Dermis blood vessel endothelial cell (primary cell): ENCODE measurements at places on chromosomes 4 and X. TPM values are rescaled to one million over a fixed set of nuclear protein-coding genes. Genes with fewer than 3 reads are reported as not detected.

- DNase-seq = no peak
Measured at GRCh38 chrX:135644624-135645023, 68.8 kb upstream of the CT45A1 start.

DNA sequence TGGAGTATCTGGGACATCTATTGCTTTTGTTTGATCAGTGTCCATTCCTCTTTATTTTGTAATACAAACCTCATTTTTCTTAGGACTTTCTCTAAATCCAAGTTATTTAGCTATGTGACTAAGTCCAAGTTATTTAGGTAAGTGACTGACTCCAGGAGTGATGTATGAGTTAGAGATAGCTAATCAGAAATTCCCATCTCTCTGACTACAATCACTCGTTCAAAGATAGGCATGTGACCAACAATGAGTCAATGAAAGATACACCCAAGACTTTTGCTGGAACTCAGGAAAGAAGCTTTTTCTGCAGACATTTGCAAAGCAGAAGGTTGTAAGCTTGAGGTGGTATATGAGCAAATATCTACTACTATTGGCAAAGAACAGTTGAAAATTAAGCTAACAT lies 72.5 kb upstream of the KCNIP4 start:
- no peak for DNase-seq

GRCh38 chr4:15234116-15234855 lies 193.5 kb upstream of the C1QTNF7 start:
- no peak for DNase-seq

GRCh38 chr4:7243609-7244330 lies 51.4 kb downstream of the SORCS2 start:
- no peak for DNase-seq

The C1QTNF7 gene
- total RNA-seq = not detected in 2 replicates

The WDR17 gene
- total RNA-seq = 0.19 and 0.51 TPM in 2 replicates

- no peak for DNase-seq
Measured at GRCh38 chrX:33252306-33252825, 41.0 kb upstream of the DMD start.

The GAGE10 gene
- not detected in 2 replicates for total RNA-seq

GRCh38 chr4:152666946-152667345 lies 12.9 kb downstream of the TMEM154 start:
- DNase-seq = no peak

DNA sequence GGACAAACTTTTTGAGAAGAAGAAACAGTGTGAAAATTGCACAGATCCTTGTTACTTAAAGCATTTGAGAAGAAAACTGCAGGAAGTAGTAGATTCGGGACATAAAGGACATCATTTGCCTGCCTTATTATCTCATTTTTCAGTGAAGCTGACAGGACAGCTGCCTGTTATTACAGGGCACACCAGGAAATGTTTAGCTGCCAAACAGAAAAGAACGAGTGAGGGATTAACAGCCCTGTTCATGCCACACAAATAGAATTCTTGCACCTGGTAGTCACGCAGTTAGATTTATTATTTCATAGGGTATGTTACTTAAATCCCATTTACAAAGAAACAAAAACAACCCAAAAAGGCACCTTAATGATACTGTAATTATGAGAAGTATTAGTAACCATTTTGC lies 100.6 kb downstream of the CHIC2 start:
- no peak for DNase-seq

DNA sequence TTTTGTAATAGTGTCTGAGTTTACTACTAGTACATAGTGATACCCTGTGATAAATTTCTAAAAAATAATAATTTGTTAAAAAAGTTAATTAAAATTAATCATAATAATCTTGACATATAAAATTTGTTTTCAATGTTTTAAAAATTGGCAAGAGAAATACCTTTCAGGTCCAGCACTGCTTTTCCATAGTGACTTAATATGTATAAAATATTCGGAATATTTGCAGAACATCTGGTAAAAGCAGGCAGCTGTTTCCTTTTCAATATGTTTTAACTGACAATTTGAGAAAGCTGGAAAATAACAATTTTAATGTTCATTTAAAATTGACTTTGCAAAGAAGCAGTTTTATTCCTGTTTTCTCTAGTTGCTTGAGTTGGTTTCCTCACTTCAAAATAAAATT lies 17.6 kb upstream of the GK2 start:
- no peak for DNase-seq

The UGT8 gene
- 0.05 and 0.51 TPM in 2 replicates for total RNA-seq

DNA sequence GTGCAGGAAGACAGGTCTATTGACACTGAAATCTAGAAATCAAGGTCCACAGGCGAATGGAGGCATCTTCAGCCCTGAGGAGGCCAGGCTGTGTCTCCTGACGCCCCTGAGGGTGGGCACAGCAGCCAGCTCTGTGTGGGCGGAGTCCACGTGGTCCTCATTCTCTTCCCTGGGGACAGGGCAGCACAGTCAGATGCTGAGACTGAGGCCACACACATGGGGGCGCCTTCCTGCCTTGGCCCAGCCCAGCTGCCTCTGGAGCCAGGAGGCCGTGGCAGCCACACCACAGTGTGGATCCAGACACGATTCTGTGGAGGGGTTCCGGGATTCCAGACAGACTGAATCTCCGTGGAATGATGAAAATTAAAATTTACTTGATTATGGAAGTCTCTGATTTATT lies 20.8 kb downstream of the FGFR3 start:
- DNase-seq = peak; percentile 29

DNA sequence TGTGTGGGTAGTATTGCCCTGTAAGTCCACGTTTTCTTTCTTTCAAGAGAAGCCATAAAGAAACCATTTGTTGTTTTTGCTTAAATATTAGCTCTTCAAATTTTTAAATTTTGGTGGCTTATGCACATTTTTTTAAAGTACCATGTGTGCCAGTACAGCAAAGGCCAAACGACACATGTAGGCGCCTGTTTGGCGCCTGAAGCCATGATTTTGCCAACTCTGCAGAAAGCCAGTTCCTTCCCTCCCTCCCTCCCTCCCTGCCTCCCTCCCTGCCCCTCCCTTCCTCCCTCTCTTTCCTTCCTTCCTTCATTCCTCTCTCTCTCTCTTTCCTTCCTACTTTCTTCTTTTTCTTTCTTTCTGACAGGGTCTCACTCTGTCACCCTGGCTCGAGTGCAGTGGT lies 65.9 kb upstream of the LIMCH1 start:
- no peak for DNase-seq

DNA sequence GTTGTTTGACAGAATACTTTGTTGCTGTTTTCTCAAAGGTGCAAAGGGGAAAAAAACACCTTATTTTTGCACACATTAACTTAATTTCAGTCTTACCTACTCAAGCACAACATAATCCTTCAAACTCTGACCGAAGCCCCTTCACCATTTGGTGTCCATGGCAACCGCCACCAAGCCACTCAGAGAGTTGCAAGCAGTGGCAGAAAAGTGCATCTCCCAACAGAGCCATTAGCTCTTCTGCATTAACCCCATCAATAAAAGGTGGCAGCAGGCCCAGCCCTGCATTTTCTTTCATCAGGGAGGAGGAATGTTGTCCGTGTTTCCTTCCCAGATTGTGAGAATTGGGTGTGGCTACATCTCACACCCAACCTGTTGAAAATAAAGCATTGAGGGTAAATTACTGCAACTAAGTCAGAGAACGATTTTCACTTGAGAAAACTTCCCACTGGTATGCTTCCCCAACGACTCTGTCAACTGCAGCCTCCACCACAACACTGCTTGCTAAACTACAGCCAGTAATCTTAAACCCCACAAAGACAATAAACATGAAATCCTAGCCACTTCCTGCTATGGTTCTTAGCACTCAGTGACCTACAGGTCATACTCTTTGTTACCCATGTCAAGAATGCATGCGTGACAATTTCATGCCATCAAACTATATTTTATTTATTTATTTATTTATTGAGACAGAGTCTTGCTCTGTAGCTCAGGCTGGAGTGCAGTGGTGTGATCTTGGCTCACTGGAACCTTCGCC lies 154.0 kb downstream of the GRIA3 start:
- DNase-seq = no peak

GRCh38 chrX:73262991-73263390 lies 48.3 kb upstream of the NAP1L2 start:
- peak; percentile 1 for DNase-seq

GRCh38 chr4:158080354-158080753 lies 92.5 kb downstream of the GASK1B start:
- DNase-seq = no peak

The NIPAL1 gene
- total RNA-seq = 0.47 and 0.68 TPM in 2 replicates

The FAM236B gene
- total RNA-seq = not detected in 2 replicates

DNA sequence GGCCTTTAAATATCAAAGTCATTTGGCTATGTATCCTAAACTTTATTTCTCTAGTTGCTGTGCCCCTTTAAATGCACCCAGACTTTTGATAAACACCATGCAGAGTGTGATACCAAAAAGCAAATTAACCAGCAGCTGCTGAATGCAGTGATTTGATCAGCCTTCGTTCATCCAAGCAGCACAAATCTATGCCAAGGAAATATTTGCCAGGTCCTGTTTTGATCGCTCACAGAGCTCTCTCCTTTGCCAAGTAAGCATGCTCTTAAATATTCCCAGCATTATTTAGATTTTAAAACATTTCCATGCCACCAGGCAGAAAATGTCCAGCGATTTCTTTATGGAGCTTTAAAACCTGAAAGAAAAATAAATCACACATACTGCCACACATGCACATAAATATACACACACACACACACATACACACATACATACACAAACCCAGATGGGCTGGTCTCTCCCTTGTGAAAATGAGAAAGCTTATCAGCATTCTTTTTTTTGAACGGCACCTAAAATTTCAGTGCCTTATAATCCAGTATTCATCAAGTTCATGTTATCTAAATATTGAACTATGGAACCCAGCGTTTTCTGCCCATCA lies 35.7 kb downstream of the BTC start:
- DNase-seq = no peak

The ARX gene
- not detected in 2 replicates for total RNA-seq

DNA sequence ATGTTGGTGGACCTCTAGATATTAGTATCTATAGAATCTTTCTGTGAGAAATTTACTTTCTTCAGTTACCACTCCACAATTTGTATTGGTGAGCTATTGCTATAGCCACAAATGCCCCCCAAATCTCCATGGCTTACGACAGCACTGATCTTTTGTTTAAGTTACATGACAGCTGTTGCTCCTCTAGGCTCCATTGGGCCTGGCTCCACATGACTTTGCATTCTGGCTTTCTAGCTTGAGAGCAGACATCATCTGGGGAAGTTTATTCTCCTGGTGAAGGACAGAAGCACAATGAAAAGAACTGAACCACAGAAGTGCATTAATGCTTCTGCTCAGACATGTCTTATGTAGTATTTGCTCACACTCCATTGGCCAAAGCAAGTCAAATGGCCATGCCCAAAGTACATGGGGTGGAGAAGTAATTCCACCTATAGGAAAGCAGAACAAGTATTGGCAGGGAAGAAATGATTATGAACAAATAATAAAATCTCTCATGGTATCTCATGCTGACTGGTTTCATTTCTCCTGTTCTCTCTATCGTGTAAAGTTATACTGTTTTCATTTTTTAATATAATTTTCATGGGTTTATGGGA lies 126.6 kb upstream of the FAM9C start:
- DNase-seq = no peak

- DNase-seq = no peak
Measured at GRCh38 chrX:45077748-45078424, 122.8 kb downstream of the DIPK2B start.

- no peak for DNase-seq
Measured at GRCh38 chr4:48130100-48130499, 4.0 kb downstream of the TXK start.

DNA sequence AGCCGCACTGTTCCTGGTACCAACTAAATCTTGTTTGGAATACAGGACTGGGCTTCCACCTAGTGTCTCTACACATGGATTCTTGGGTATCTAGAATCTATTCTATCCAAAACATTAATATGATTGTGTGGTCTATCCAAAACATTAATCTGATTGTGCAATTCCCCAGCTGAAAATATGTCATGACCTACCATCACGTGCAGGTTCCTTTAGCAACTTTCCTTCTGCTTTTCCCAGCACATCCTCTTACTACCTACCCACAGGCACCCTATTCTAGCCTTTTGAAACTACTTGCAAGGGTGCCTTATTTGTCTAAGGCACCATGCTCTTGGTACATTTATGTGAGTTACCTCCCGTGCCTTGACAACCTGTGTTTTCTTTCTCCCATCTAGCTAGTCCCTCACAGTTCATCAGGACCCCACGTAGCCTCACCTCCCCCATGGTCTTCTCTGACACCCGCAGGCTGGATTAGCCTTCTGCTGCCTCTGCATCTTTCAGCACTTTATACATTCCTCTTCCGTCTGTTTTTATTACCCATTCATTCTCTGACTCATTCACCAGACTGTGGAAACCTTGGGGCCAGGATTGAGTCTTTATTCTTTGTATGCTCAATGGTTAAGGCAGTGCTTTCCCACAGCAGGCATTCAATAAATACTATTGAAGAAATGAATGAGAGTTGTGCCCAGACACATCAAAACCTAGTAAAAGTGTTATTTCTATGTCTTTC lies 88.8 kb upstream of the FAM9B start:
- no peak for DNase-seq

DNA sequence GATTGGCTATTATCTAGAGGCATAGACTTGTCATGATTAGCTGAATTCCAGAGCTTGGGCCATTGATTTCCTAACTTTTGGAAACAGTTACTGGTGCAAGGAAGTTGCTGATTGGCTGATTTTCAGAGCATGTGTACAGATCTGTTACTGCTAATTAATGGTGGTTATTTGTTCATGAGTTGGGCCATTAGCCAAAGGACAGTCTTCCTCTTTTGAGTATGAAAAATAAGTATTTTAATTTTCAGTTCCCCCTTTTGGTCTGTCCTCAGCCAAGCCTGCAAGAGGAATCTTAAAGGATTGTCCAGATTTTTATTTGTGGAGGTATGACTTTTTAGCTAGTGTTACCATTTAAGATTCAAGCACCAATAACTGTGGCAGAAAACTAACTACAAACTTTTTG lies 7.0 kb upstream of the DSPP start:
- DNase-seq = no peak

DNA sequence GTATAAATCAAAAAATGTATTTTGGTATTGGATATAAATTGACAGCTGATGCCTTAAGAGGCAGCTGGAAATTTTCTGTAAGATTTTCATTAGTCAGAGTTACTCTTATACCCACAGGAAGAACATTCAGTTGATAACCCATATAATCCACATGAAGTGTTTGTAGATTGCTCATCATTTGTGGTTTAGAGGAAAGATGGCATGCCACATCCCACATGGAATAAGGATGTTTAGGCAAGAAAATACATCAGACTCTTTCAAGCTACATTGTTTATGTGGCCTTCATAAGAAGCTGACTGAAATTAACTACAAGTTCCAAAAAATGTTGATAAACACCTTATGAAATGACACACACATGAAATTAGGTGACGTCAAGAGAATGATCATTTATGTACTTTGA lies 56.6 kb downstream of the AREG start:
- peak; percentile 9 for DNase-seq

The PRSS12 gene
- total RNA-seq = 0.17 and 8.2 TPM in 2 replicates

GRCh38 chr4:127988638-127989037 lies 23.4 kb downstream of the ABHD18 start:
- no peak for DNase-seq

The CENPVL2 gene
- total RNA-seq = not detected in 2 replicates

- no peak for DNase-seq
Measured at GRCh38 chrX:138481649-138482048, 229.9 kb downstream of the FGF13 start.

The SRD5A3 gene
- total RNA-seq = 9.2 and 12.7 TPM in 2 replicates
